ENCODE measurements at places on chromosomes 11 and 22.

DNA sequence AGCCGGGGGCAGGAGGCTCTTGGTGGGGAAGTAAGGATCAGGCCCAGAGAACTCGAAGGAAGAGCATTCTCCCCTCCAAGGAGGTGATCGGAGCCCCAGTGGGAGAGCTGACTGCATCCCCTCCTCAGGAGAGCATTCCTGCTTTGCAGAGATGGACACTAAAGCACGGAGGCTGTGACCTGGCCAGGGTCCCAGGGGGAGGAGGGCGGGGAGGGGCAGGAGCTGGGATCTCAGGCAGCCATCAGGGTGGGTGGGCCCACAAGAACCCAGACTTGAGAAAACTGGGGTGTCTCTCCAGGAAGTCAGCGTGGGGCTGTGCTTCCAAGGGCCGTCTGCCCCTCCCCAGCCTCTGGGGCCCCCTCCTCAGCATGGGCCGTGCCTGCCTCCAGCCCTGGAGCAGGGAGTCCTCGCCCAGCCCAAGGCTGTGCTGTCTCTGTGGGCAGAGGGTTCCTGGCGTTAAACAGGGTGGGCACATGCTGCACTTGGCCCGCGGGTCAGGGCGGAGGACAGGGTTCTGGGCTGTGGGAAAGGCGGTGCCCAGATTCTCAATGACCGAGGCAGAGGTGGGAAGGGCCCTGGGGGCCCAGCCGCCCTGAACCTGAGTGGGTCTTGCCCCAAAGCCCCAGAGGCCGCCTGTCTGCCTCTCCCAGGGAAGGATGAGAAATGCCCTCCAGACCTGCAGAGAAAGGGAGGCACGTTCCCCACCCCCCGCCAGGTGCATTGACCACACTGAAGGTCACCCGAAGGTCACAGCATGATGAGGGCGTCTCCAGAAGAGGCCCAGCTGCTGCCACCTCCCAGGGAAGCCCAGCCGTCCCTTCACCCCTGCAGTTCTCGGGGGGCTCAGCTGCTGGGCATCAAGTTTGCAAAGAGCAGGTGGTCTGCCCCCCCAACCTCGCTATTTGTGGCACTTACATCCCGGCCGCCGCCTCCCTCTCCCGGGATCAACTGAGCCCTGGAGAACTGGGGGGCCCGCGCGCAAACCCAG is 643 bp downstream of the CEND1 start:
- DNase-seq, result no peak

DNA sequence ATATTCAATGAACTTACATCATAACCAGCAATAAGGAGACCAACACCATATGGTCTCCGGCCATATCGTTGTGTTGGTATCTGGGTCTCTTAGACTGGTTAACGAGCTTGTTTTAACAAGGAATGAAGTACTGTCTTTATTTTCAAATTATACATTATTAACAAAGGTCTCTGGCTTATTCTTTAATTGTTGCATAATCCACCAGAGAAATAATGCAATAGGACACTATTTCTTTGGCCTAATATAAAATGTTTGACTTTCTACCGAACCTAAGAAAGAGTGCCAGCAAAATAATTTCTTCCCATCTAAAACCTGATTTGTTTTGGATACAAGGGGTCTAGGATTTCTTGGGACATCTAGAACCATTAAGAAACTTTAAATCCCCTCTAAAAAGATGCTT is 6.4 kb downstream of the PSMA1 start:
- no peak for DNase-seq

GRCh38 chr11:62881579-62882430 is 1.1 kb downstream of the SLC3A2 start:
- peak; percentile 91 for DNase-seq

DNA sequence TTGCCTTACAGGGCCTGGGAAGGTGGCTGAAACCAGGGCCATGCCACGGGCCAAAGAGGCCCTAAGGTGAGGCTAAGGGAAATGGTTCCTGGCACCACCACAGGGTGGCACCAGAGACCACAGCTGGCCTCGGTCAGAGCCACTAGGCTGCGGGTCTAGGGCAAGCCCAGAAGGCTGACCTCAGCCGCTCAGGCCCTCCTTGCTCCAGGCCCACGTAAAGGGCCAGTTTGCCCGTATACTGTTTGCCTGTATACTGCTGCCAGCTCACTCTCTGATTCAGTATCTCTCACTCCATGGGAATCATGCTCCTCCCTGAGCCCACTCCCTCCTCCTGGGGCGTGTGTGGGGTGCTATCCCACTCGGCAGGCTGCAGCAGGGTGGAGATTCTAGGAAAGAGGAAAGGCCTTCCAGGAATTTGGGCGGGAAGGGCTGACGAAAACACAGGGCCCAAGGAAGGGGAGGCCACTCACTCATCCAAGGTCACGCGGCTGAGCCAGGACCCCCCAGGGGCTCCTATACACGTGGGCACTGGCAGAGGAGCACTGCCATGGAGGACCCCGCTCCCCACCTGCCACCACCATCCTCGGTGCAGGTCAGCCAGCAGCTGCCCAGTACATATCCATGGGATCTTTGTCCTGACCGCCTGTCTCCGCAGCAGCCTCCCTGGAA is 62.4 kb downstream of the NECTIN1 start:
- peak; percentile 92 for DNase-seq

GRCh38 chr22:22196018-22196533 is 48.5 kb upstream of the VPREB1 start:
- DNase-seq, result no peak

DNA sequence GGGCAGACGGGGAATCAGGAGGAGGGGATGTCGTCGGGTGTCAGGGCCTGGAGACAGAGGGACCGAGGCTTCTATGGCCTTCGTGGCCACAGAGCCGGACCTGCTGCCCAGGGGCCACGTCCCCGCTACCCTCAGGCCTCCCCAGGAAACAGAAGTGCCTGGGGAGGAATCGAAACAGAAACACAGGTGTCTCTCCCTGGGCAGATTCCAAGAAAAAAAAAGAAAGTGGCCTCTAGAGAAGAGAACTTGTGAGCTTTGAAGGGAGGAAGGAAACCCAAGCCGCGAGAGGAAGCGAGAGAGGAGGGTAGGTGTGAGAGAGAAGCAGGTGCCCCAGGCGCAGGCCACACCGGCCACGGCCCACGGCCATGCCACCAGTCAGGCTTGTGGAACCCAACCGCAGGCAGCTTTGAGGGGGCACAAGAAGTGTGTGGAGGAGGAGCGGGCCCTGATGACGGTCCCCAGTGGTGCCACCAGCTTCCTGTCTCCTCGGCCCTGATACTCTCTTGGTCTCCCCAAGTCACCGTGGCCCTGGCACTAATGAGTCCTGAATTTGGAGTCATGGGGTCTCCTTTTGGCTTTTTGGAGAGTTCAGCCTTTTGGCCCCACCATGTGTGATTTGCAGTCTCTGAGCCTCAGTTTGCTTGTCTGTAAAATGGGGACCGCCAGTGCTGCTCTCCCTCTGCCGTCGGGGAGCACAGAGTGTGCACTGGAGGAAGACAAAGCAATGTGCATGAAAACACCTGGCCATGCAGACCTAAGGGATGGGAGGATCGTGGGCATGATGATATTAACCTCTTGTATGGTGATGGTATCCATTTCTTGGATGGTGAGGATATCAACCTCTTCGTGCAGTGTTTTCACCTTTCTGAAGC is 25.2 kb downstream of the LIF start:
- DNase-seq, result no peak

DNA sequence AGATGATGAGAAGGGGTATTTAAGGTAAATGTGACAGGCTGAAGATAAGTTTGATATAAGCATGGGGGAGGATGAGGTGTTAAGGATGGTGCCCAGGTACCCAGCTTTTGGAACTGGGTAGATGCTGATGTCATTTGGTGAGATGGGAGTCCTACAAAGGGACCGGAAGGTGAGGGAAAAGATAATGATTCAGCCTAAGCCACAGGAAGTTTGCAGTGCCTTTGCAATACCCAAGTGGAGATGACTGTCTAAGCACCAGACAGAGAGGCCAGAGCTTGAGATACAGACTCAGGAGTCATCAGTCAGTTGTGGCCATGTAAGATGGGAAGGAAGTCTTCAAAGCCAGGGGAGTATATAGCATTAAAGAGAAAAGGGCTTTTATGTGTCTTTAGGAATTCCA is 30.0 kb upstream of the SMCO4 start:
- no peak for DNase-seq

GRCh38 chr11:69599502-69599901 is 41.5 kb upstream of the CCND1 start:
- DNase-seq, result no peak
